ENCODE measurements at places on chromosomes 4 and X.

GRCh38 chr4:113316879-113317278 lies 267.4 kb downstream of the ANK2 start:
- DNase-seq: no peak

- DNase-seq: no peak
Observed at GRCh38 chrX:10972706-10973105, 138.4 kb upstream of the HCCS start.

GRCh38 chr4:151888367-151888866 lies 127.6 kb upstream of the GATB start:
- DNase-seq: no peak

DNA sequence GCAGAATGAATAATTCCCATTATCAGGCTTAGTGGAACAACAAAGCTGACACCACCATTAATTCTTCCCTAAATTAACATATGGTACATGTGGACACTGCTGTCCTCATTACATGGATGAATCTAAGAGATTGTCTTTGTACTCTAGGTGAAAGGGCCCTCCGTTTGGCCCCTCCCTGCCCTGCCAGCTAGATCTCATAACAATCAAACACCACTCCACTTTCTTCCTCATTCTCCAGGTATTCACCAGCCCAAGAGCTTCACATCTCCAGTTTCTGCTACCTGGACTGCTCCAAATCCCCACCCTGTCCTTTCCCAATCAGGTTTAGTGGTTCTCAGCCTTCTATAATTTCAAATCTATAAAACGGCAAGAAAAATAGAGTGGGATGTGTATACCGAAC lies 3.8 kb downstream of the HSD17B11 start:
- DNase-seq: no peak

DNA sequence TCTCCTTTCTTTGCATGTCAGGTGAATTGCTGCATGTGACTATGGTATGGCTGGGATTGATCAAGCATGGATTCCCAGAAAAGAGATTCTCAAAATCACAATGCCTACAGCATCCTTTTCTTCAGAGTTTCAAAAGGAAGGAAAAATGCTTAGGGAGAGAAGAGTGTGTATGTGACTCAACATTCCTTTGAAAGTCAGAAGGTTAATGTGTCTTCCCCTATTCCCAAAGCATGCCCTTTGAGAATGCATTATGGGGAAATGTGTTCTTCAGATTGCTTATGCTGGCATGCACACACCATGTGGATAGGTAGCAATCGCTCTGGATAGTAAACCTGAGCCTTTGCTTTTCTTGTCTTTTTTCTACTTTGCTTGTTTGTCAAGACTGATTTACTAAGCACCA lies 78.5 kb downstream of the ELOVL6 start:
- peak; percentile 32 for DNase-seq

GRCh38 chrX:21738950-21739287 lies 19.0 kb downstream of the SMPX start:
- no peak for DNase-seq

DNA sequence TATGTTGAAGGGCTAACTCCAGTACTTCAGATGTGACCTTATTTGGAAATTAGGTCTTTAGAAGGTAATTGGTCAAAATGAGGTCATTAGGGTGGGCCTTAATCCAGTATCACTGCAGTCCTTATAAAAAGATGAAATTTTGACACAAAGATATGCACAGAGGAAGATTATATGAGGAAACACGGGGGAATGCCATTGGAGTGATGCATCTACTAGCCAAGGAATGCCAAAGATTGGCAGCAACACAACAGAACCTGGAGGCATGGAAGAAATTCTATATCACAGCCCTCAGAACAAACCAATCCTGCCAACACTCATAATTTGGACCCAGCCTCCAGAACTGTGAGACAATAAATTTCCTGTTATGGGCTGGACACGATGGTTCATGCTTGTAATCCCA lies 17.6 kb downstream of the TRIM61 start:
- no peak for DNase-seq

DNA sequence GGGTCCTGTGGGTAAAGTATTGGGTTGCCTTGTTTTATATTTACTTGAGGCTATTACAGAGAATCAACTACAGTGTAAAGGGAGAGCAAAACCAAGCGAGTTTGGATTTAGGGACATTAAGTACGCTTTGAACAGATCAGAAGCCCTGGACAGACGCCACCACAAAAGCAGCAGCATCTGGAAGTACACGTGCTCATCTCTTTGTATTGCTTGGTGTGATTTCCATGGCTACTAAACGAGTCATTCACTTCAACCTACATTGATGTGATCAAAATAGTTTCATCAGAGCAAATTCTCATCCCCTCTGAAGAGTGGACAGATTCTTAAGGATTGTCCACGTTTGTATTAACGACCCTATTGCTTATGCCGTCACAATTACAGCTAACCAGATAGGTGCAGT lies 85.1 kb downstream of the SORBS2 start:
- DNase-seq: no peak

DNA sequence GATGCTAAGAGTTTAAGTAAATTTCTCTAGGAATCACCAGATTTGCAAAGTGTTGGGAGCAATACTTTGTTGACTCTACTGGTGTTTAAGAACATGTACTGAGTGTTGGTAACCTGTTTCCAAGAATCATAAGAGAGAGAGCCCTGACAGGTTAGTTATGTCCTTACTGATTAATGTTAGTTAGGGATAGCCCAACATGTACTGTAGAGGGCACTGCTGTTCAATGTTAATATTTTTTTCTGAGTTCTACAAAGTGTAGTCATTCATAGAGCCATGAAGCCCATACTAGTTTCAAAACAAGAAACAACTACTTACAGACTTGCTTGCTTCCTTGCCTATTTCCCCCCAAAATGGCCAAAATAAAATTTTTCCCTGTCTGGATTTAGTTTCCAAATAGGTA lies 11.9 kb downstream of the TMPRSS11D start:
- no peak for DNase-seq

GRCh38 chrX:139642241-139642927 lies 65.6 kb downstream of the MCF2 start:
- DNase-seq: no peak

GRCh38 chr4:26094076-26094475 lies 180.1 kb downstream of the SMIM20 start:
- peak; percentile 55 for DNase-seq

DNA sequence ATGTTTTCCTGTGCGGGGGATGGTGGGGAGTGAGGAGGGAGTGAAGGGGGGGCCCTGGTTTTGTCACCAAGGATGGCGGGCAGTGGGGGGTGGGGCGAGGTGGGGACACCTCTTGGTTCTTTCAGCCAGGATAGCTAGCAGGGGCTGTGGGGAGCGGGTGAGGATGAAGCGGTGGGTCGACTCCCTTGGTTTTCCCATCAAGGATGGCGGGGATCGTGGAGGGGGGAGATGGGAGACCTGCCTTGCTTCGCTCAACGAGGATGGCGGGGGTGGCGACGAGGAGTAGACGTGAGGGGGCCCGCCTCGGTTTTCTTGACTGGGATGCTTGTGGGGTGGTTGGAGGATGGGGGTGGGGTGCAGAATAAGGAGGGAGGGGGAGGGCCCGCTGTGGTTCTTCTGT lies 643 bp downstream of the FHL1 start:
- no peak for DNase-seq
